NCI-H226 (cell line): ENCODE measurements at places on chromosomes 7 and 10.

DNA sequence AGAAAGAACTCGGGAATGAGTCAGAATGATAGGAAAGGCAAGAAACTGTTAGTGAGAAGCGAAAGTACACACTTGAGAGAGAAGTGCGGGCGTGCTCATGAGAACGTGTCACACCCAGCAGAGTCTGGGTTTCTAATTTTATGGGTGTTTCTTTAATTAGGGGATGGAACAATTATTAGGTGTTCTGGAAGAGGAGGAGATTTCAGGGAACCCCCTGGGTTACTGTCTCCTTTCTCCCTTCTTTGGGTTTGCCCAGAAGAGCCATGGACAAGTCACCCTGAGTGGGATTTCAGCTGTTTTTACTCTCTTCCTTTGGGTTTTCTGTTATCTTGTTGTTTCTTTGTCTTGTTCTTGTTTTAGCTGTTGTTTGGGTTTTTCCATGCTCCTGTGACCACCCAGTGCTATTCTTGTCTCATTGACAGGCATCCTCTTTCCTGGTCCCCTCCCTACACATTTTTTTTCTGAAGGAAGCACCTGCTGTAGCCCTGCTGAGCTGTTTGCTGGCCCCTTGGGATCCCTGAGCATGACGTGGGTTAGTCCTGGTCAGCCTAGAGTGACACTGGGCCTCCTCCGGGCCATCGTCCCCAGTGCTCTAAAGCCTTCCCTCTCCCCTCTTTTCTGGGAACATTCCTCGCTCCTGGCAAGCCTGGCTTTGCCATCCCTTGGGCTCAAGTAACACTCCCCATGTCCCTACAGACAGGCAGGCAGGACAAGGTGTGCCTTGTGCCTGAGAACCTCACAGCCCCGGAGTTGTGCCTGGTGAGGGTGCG is 3.5 kb downstream of the SH2D4B start:
- DNase-seq: no peak

GRCh38 chr7:25087855-25088254 is 37.2 kb downstream of the CYCS start:
- DNase-seq: no peak

DNA sequence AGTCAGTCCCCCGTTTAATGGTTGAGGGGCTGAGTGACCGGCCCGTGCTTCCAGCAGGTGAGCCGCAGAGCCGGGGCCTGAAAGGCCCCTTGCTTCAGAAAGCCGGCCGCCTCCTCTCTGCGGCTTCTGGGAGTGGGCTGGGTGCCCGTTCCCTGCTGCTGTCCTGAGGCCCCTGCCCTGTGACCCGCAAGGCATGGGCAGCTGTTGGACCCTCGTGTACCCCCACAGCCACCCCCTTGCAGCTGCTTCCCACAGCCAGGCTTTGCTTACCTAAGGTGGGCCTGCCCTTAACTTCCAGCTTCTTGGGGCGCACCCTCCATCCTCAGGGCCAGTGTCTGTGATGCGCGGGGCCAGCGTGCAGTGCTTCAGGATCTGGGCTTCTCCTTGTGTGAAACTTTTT is 26.6 kb downstream of the PFKFB3 start:
- no peak for DNase-seq

- no peak for DNase-seq
Measured at GRCh38 chr10:116278846-116279245, 5.8 kb upstream of the GFRA1 start.
